ENCODE measurements at places on chromosomes 6 and 20.
A peak's percentile ranks its signal among the peaks of the same experiment; 100 is the strongest.

DNA sequence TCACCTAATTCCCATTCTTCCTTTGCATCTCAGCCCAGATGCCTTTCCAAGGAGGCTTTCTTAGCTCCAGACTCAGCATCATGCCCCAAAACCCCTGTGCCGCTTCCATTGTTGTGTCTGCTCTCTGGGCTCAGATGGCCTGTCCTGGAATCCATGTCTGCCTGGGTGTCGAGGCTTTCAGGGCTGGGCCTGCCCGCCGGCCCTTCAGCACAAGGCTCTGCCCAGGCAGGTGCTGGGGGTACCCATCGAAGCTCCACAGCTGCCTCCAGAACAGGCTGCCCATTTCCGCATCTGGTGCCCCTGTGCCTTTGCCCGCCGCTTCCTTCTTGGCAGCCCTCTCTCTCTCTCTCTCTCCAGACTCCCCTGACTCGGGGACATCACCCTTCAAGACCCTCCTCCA lies 1.2 kb downstream of the CPXM1 start:
- DNase-seq, result no peak

DNA sequence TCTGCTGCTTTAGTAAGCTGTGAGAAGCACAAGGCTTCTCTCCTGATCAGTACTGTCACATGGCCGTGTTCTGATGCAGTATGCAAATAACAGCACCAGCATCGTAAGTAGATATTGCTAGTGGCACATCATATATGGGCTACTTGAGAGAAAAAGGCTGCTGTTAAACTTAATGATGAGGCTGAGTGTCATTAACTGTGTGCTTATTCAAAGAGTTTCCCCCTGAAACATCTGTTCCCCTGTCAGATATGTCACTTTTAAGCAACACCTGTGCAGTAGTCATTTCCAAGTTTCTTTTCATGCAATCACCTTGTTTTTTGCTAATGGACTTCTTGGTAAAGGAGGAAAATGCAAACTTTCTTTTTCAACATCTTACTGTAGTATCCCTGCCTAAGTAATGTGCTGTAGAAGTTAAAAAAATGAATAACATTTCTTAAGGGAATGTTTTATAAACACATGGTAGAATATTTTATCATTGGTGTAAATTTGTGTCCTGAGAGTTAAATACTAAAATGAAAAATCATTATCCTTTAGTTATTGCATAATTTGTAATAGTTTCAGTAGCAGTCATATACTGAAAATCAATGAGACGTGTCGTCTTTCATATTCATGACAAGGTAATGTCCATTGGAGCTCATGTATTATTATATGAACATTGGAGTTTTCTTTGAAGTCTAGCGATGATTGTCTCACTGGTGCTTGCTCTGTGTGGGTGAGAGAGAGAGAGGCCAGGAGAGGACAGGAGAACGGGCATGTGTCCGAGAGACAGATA lies 366.3 kb downstream of the CDKAL1 start:
- DNase-seq, result no peak

GRCh38 chr6:170042596-170043118 lies 248.2 kb downstream of the DLL1 start:
- DNase-seq, result no peak

- no peak for DNase-seq
These were observed 20.3 kb downstream of the DAAM2 start for GRCh38 chr6:39812496-39812852.

DNA sequence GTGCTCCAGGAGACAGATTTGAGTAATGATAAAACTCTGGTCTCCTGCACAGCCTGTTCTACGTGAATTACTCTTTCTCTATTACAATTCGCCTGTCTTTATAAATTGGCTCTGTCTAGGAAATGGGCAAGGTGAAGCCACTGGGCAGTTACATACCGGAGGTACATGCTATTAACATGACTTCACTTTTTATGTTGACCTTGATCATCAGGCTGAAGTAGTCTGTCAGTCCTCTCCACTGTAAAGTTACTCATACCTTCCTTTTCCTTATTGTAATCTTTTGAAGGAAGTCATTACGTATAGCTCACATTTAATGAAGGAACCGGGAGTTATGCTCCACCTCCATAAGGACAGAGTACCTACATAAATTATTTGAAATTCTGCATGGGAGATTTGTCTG lies 19.9 kb upstream of the KHDC1 start:
- no peak for DNase-seq

GRCh38 chr6:37059344-37060194 lies 54.1 kb downstream of the FGD2 start:
- no peak for DNase-seq

GRCh38 chr6:47483853-47484546 lies 6.4 kb downstream of the CD2AP start:
- no peak for DNase-seq

DNA sequence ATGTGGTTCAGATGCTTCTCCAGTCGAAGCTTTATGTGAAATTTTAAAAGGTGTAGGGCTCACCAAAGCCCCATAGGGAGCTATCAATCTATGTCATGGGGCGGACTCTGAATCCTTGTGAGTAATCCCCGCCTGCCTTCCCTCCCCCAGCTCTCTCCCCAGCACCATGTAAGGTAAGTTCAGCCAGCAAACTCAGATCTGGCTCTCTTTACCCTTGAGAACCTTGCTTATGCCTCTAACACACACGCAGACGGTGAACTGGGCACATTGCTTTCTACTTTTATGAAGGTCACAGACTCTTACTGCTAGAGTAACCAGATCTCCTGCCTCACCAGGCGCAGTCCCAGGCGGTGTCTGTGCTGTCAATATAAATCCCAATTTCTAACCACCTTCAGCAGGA lies 82.6 kb upstream of the CNKSR3 start:
- DNase-seq, result no peak

- peak; percentile 46 for DNase-seq
These were observed 42.6 kb upstream of the SUPT3H start for GRCh38 chr6:45420083-45420908.

DNA sequence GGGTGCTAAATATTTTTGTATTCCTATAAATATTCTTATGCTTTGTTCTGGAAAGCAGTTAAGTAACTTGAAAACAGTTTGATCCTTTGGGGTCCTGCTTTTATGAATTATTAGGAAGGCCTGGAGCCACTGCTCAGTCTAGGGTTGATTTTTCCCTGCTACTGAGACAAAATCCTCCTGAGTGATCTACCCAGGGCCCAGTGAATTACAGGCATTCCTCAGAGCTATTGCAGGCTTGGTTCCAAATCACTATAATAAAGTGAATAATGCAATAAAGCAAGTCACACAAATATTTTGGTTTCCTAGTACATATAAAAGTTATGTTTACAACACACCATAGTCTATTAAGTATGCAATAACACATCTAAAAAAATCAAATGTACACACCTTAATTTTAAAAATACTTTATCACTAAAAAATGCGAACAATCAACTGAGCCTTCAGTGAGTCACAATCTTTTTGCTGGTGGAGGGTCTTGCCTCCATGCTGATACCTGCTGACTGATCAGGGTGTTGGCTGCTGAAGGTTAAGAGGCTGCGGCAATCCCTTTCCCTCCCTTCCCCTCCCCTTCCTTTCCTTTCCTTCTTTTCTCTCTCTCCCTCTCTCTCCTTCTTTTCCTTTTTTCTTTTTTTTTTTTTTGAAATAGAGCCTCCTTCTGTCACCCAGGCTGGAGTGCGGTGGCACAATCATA lies 43.0 kb downstream of the DNAAF9 start:
- no peak for DNase-seq

DNA sequence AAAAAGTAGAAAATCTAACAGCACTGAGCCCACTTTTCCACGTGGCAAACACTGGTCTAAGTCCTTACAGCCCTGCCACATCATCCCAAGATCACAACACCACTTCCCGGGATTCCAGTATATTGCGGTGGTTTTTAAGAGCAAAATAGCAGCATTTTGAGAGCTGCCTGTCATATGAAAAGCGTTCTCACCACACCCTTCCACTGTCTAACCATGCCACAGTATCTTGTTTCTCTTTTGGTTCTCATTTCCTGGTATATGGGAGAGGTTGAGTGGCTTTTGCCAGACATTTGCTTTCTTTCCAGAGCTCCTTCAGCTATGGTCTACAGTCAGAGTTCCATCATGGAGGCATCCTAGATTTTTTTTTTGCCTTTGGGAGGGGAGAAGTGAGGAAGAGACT lies 243.0 kb downstream of the TSHZ2 start:
- peak; percentile 18 for DNase-seq

DNA sequence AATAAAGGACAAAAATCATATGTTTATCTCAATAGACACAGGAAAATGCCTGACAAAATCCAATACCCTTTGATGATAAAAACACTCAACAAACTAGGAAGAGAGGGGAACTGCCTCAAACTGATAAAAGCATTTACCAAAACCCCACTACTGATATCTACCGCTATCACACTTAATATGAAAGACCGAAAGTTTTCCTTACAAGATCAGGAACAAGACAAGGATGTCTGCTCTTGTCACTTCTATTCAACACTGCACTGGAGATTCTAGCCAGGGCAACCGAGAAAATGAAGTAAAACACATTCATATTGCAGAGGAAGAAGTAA lies 25.1 kb downstream of the GZF1 start:
- no peak for DNase-seq

DNA sequence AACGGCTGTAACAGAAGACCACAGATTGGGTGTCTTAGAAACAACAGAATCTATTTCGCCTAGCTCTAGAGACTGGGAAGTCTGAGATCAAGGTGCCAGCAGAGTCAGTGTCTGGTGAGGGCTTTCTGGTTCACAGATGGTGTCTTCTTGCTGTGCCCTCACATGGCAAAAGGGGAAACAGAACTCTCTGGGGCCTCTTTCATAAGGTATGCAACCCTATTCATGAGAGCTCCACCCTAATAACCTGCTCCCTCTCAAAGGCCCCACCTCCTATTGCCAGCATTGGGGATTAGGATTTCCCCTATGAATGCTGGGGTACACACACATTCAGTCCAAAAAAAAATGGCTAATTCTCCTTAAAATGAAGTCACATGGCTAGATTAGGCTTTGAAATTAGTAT lies 10.0 kb downstream of the TXNDC5 start:
- DNase-seq, result no peak

DNA sequence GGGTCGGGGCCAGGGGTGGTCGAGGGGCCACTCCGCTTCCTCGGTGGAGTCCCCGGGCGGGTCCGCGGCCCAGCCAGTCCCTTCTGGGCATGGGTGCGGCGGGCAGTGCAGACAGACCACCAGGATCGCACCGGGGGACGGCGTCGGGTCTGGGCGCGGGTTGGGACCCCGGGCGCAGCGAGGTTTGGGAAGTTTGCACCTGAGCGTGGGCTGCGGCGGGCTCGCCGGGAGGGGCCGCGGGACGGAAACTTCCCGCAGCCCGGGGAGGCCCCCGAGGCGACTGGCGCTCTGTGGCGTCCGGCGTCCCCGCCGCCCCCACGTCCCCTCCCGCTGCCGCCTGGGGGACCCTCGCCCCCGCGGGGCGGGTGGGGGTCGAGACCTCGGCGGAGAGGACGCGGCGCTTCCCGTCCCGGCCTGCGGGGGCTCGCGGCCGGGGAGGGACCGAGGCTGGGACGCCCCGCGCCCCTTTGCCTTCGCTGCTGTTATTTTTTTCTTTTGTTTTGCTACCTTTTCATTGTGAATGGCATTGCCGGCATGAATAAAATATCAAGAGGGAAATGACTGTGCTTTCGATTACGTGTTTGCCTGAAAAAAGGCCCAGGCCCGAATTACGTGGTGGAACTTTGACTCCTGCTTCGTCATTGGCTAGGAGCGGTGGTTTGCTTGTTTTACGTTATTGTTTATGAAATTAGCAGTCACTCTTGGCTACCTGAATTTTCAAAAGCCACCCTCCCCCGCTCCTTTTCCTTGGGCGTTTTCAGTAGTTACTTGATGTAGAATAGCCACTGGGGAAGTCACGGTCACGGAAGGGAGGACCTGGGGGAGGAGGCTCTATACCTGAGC lies 703 bp downstream of the SNX9 start:
- DNase-seq, result peak; percentile 79

GRCh38 chr6:133159255-133159795 lies 81.8 kb upstream of the EYA4 start:
- no peak for DNase-seq

- no peak for DNase-seq
These were observed 4.4 kb upstream of the CST3 start for GRCh38 chr20:23641936-23642751.

GRCh38 chr6:15722731-15723130 lies 59.9 kb upstream of the DTNBP1 start:
- no peak for DNase-seq

DNA sequence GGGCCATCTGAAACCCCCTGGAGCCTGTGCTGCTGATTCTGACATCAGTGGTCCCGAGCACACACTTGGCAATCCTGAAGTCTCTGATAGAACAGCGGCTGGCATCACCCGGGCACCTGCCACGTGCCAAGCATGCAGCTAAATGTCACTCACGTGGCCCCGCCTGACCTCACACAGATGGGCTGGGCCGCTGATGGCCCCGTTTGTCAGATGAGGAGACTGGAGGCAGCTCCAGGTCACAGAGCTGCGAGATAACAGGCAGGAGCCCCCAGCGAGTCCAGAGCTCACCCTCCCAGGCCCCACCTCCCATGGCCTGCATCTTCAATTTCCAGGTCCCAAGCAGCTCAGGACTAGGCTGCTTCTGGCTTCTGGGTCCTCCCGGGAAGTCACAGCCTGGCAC lies 67.2 kb downstream of the YTHDF1 start:
- DNase-seq, result no peak

DNA sequence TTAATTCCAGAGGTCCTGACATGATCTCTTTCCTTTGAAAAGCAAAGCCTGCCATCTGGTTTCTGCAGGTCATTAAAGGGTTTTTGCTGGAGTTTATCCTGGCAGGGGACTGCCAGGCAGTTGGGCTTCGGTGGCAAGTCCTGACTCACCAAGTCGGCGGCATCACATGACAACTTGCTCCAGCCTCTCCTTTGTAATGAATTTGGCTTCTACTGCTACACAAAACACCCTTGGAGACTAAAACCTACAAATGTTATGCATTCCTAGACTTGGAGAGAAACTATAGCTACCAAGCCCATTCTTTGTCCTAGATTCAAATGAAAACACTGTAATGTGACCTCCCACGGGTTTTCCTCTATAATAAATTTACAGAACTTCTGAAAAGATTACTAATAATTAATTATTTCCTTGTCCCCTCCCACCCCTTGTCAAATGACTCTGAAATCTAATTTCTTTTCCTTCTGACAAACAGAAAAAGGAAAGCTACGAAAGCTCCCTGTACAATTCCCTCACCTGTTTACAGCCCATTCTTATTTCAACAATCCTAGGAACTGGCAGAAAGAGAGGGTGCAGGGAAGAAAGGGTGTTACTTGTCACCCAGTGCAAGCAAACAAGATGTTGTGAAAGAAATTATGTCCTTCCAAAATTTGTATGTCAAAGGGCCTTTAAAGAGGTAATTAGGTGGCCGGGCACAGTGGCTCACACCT lies 62.9 kb downstream of the QRSL1 start:
- no peak for DNase-seq

- DNase-seq, result peak; percentile 83
These were observed 31.9 kb downstream of the NTSR1 start for GRCh38 chr20:62740286-62741141.

GRCh38 chr6:157989541-157990289 lies 8.1 kb downstream of the SYNJ2 start:
- DNase-seq, result no peak

- no peak for DNase-seq
These were observed 15.1 kb upstream of the SNX3 start for GRCh38 chr6:108275976-108276375.

DNA sequence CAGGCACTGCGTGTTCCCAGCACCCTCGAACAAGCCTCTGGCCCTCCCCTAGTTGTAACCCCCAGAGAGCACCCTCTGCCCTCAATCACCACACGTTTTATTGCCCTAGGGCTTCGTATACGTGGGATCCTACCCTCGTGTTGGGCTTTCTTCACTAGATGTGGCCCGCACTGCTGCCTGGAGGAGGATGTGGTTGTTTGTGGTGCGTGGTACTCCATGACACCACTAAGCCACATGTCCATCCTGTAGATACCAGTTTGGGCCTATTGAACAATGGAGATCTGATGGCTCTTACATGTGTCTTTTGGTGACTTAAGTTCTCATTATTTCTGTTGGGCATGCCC lies 17.0 kb downstream of the SLC2A4RG start:
- peak; percentile 26 for DNase-seq

All from CD4-positive, alpha-beta T cell treated with Interleukin-1 beta for 1 hour (primary cell).